ENCODE measurements at places on chromosomes 5 and 9.

DNA sequence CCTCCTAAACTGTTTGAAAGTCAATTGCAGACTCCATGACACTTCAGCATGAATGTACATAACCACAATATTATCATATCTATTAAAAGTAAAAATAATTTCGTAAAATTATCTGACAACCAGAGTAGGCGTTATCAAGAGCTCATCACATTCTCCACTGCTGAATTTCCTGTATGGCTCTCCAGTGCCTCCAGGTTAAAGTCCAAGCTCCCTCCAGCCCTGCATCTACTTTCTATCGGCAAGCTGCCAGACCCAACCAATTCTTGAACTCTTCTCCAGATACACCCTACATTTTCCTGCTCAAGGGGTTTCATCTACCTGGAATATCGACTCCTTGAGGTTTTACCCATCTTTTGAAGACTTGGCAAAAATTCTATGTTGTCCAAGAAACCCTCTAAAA lies 74.5 kb upstream of the TBC1D2 start:
- no peak for DNase-seq

- no peak for DNase-seq
Measured at GRCh38 chr5:10652606-10653005, 88.7 kb downstream of the ANKRD33B start.

- DNase-seq = no peak
Measured at GRCh38 chr5:150114773-150115408, 28.5 kb upstream of the CSF1R start.

DNA sequence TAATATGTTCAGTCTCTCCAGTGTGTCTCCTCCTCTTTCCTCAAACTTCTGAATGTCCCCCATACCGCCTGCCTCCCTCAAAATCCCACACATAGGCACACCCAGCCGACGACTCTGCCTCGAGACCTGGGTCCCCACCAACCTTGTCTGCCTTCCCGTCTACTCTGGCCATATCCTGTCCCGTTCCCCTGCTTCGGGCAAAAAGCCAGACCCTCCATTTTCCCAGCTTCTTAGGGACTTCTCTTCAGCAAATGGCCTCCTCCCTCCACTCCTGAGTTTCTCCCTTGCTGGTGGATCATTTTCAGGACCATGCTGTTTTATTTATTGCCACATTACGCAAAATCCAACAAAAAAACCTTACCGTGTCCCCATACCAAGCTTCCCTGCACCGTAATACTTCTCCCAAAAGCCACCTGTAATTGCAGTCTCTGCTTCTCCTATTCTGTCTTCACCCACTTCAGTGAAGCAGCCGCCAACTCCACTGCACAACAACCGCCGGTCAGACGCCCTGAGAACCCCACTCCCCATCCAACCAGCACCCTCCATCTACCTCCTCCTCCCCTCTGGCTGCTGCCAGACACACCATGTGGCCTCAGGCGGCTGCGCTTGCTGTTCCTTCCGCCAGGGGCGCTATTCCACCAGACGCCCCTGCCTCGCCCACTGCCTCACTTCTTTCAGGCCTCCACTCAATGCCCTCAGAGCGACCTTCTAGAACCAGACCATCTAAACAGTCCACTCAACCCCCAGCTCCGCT lies 117.0 kb downstream of the TRPM6 start:
- DNase-seq = peak; percentile 71

GRCh38 chr5:160694896-160695295 lies 157.1 kb downstream of the ATP10B start:
- no peak for DNase-seq

DNA sequence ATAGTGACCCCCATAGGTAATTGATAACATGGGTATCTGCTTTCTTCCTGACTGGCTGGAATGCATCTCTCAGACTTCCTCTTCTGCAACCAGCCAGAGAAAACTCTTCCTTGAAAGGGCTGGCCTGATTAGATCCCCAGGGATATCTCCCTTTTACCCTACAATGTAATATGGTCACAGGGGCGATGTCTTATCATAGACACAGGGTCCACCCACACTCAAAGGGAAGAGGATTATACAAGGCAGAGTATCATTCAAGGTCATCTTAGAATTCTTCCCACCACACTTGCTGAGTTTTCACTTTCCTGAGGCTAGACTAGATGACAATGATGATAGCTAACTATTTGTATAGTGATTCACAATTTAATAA lies 33.2 kb downstream of the TTLL11 start:
- no peak for DNase-seq

GRCh38 chr9:79501546-79501945 lies 70.2 kb upstream of the TLE4 start:
- DNase-seq = no peak

GRCh38 chr9:75803130-75803529 lies 87.3 kb upstream of the PCSK5 start:
- DNase-seq = no peak

DNA sequence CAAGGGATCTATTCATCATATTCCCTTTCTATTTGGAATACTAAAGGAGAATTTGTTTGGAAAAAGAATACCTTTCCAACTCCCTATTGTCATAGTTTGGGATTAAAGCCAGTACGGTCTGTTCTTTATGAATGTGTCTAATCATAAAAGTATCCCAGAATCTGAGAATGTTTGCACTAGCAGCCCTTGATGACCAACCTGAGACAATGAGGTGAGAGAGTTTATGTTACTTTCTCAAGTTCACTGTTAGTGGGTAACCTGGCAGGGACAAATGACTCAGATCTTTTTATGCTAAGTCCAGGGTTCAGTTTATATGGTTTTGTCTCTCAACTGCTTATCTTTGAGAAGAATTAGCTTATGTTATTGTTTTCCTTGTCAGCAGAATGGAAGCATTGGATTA lies 25.3 kb upstream of the TLR4 start:
- DNase-seq = no peak

- no peak for DNase-seq
Measured at GRCh38 chr9:85515021-85515420, 226.7 kb downstream of the AGTPBP1 start.

DNA sequence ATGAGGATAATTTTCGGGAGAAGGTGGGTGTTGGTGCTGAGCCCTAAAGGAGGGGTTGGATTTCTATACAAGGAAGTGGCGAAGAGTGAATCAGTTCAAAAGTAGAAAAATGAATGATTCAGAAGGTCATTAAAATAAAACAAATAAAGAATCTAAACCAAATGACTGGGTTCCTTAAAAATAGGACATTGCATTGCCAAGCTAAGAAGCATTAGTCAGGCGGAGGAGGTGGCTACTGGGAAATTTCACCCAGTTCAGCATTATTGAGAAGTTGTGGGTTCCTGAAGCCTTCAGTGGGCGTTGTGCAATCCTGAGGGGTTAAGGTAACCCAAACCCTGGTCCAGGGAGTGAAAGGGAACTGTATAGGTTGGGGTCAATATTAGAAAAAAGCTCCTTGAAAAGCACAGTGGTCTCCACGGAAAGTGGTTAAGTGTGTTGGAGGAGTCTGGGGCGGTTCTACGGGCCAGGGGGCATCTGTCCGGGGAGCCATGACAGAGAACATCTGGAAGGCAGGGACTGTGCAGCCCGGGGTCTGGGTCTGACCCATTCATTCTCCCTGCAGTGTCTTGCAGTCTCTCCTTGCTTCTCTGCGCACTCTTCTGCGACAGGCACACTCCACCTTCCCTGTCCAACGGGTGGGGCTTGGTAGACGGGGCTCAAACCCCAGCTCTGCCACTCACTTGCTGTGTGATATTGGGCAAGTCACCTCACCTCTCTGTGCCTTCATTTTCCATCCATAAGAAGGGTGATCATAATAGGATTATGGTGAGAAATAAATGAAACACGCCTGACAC lies 27.6 kb upstream of the DUSP1 start:
- no peak for DNase-seq

GRCh38 chr5:59180515-59180914 lies 597.6 kb downstream of the RAB3C start:
- DNase-seq = no peak

- DNase-seq = no peak
Measured at GRCh38 chr5:8683496-8683895, 814.5 kb downstream of the MTRR start.

- no peak for DNase-seq
Measured at GRCh38 chr5:151541571-151541970, 49.6 kb downstream of the FAT2 start.

DNA sequence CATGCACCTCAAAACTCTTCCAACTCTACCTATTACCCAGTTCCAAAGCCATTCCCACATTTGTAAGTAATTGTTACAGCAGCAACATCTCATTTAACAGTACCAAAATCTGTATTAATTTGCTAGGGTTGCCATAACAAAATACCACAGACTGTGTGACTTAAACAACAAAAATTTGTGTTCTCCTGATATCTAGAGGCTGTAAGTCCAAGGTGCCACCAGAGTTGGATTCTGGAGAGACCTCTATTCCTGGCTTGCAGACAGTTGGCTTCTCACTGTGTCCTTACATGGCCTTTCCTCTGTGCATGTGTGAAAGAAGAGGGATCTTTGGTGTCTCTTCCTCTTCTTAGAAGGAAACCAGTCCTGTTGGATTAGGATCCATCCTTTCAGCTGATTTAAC lies 203.8 kb upstream of the PIK3R1 start:
- no peak for DNase-seq

DNA sequence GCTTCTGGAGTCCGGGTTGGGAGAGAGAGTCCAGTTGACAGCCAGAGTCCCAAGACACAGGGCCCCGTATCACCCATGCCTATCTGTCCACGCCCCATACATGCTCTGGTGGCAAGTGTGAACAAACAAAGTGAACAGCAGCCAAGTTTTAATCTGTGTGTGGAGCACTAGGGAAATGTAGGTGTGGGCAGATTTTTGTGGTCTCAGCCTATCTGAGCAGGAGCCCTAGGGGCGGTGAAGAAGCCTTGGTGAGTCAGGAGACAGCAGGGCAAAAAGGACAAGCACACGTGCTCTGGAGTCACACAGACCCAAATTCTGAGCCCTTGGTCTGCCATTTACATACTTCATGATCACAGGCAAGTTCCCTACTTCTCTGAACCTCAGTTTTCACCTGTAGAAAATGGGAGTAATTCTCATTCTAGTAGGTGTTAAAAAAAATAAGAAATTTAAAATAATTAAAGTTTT lies 23.2 kb downstream of the EGR1 start:
- no peak for DNase-seq

- DNase-seq = no peak
Measured at GRCh38 chr5:142667831-142668230, 18.1 kb downstream of the FGF1 start.

DNA sequence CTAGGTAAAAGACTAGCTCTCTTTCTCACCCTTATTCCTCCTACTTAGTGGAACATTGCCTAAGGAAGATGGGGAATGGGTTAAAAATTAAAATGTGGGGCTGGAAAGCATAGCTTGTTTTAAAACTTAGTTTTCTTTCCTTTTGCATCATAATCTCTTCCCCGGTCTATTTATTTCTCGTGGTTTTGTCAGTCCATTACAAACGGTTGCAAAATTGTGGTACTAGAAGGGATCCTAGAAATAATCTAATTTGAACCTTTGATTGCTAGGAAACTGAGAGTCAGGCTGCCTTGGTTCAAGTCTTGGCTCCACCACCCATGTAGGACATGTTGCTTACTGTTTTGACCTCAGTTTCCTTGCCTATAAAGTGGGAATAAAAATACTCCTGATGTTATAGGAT lies 1.3 kb downstream of the IL31RA start:
- DNase-seq = no peak

GRCh38 chr5:16459451-16459850 lies 6.1 kb downstream of the ZNF622 start:
- no peak for DNase-seq

DNA sequence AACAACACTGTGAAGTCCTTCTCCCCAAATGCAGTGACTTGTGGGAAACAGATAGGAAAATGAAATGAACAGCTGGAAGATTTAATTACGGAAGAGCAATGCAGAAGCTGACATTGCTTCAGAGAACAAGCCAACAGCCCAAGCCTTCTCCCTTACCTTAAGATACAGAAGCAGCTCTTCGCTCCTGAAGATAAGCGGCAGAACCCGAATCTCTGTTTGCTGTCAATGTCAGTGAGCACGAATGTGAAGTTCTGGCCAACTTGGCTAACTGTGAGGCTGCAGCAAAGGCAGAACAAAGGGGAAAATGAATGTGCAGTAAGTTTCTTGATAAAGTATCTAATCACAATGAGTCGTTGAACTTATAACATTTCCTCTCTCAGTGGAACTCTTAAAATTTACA lies 172.4 kb downstream of the DENND1A start:
- no peak for DNase-seq

GRCh38 chr5:133150909-133151544 lies 99.2 kb downstream of the HSPA4 start:
- no peak for DNase-seq

- DNase-seq = no peak
Measured at GRCh38 chr5:172740428-172741205, 30.4 kb downstream of the DUSP1 start.

GRCh38 chr5:149198148-149198547 lies 56.9 kb downstream of the ABLIM3 start:
- no peak for DNase-seq

- DNase-seq = no peak
Measured at GRCh38 chr5:134103397-134103796, 11.1 kb upstream of the TCF7 start.

- DNase-seq = no peak
Measured at GRCh38 chr5:41641621-41642020, 131.2 kb upstream of the PLCXD3 start.

GRCh38 chr5:54904425-54904824 lies 81.0 kb downstream of the ESM1 start:
- DNase-seq = peak; percentile 16

DNA sequence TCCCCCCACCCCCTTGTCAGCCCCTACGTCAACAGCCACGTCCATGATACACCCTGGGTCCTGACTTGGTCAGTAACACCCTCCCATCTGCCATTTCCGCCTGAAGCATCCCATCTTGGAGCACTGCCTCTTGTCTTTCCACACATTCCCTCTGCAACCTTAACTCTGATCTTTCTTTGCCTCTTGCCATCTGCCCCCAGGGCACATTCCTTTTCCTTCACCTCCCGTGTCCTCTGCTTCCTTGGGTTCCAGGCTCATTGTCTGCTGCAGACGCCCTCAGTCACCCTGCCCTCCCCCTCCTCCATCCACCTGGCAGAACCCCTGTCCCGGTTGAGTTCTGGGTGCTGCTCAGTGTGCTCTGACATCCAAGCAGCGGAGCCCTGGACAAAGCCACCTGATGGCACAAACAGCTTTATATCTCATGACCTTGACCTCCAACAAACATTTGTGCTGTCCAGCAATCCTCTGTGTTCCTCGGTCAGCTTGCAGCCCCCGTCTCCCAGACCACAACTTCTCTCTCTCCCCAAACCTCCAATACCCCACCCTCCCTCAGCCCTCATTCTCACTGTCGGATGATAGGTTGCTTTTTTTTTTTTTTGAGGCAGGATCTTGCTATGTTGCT lies 97.7 kb upstream of the IER5L start:
- DNase-seq = no peak

All from HuH-7 (cell line).